ENCODE measurements at places on chromosomes 4 and X.

GRCh38 chrX:44795945-44796450 is 47.8 kb upstream of the DUSP21 start:
- DNase-seq, result no peak

DNA sequence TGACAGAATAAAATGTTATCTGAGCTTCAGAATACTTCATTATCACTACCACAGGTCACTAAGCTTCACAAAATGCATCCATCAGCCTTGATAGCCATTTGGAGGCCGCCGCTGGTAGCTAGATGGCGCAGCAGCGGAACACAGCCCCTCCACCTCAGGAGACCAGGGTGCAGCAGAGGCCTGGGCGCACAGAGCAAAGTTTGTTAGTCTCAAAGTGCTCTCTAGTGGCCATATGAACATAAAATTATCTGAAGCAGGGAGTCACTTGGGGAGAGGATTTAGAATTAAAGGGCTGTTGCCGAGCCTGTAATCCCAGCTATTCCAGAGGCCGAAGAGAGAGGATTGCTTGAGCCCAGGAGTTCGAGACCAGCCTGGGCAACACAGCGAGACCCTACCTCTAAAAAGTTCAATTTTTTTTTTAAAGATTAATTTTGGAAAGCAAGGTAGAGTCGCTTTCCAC is 8.1 kb upstream of the DCTD start:
- peak; percentile 62 for DNase-seq

DNA sequence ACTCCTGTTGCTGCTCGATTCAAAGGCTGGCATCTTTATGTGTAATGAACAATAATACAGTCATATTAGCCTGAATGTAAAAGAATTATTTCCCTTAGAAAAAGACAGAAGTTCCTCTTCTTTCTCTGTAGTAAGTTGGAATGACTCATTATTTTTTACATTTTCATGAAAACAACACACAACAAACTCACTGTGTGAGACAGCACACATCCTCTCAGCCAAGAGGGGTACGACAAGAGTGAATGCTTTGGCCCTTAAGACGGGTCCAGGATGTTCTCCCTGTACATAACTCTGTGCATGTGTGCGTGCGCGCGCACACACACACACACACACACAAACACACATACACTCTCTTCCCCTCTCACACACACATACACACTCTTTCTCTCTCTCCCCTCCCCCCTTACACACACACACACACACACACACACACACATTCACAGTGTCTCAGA is 72.8 kb downstream of the MANBA start:
- DNase-seq, result no peak

- DNase-seq, result peak; percentile 47
These were observed 289.4 kb downstream of the INPP4B start for GRCh38 chr4:142556570-142557238.

DNA sequence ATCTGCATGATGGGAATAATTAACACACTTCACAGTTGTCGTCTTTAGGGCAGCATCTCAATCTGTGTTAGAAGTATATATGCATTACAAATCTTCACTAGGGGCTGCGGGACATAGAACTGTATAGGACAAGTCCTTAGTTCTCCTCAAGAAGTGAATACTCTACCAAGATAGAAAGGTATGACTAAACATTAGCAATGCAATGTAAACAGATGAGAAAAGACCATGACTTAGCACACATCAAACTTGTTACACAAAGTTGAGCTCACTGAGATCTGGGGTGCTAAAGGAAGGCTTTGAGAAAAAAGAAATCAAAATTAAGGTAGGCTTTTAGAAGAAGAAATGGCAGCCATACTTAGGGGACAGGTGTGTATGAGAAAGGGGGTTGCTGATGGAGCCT is 182.1 kb upstream of the MAP3K15 start:
- no peak for DNase-seq

DNA sequence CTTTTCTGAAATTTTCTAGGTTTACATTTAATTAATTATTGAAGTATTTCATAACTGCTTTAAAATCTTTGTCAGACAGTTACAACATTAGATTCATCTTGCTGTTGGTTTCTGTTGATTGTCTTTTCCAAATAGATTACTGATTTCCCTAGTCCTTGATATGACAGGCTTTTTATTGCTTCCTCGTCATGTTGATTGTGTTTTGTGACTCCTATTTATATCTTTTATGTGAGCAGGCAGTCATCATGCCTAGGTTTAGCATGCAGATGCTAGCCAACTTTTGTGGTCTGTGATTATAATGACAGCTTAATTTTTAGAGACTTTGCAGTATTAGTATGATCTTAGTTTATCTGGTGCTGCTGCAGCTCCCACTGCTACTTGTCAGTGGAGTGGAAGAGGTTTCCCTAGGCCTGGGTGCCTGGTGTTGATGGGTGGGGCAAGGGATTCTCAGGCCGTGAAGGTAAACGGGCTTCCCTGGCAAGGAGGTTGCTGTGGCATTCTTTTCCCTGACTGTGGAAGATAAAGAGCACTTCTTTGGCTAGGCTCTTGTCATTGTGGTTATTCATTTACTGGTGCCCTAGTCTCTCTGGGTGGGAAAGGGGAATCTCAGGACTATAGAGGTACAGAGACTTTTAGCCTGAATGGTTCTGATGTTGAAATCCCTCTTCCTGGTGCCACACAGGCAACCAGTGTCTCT is 65.7 kb downstream of the SERPINA7 start:
- DNase-seq, result no peak

- DNase-seq, result no peak
These were observed 55.1 kb downstream of the F9 start for GRCh38 chrX:139585613-139586012.

DNA sequence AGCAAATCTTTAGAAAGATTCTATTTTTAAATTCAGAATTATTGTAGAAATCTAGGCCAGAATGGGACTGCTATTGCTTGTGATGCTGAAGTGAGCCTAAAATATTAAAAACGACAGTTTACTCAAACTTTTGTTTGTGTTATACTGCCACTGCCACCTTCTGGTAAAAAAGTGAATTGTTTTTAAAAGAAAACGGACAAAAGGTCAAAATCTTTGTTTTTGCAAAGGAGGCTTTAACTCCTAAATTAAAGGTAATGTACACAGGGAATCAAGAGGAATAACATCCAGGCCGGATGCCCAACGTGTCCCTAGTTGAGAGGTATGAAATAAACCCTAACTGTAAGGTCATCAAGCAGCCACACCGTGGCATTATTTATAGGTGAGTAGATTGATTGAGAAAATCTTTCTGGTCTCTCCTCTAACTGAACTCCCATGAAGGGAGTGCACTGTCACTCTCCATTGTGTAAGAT is 338.3 kb upstream of the GALNT7 start:
- DNase-seq, result no peak

DNA sequence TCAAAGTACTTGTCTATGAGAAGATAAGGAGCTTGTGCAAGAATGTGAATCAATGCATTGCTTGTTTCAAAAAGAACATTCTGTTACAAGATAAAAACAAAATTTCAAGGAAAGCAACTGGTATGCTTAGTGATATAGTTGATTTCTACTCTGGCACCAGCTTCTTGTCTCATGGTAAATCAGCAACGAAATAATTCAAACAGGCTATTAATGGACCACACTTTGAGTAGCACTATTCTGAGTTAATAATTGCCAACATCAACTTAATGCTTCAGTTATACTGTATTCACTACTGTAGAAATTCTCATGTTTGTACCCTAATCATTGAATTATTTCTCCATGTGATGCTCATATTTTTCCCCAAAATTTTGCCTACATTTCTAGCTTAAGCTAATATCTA is 252.6 kb downstream of the NDST4 start:
- DNase-seq, result no peak

GRCh38 chr4:22739968-22740367 is 47.2 kb downstream of the GBA3 start:
- DNase-seq, result no peak

DNA sequence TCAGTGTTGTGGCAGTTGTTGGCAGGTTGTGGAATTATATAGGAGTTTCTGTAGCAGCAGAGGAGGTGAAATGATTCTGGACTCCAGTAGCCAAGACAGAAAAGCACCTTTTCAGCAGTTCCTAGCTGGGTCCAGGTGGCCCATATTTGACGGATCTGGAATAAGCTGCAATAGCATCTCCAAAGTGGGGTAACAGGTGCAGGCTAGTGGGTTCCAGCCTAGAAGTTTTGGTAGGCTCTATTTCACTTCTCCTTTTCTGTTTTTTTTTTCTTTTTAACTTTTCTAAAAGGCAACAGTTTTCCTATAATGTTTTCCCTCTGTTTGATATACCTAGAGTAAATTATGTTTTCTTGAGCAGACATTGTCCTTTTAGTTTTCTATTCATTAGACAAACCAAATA is 392.5 kb downstream of the C4orf33 start:
- no peak for DNase-seq

DNA sequence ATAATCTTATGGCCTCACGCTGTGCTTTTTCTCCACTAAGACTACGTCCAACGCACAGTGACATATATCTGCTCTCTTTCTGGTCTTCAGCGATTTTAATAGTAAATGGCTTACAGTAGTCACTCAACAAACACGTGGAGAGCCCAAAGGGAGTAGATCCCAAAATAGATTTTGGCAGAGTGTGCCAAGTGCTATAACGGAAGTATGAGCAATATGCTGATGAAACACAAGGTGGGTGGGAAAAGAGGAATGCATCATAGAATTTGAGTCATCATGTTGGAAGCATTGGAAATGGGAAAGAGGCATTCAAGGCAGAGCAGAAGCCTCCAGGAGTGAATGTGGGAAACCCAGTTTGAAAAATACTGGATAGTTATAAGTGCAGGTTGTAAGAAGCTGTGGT is 129.1 kb upstream of the LDB2 start:
- DNase-seq, result no peak

- no peak for DNase-seq
These were observed 22.5 kb downstream of the PNMA6E start for GRCh38 chrX:153378607-153379006.

- no peak for DNase-seq
These were observed 8.3 kb upstream of the TMEM154 start for GRCh38 chr4:152687974-152688599.

DNA sequence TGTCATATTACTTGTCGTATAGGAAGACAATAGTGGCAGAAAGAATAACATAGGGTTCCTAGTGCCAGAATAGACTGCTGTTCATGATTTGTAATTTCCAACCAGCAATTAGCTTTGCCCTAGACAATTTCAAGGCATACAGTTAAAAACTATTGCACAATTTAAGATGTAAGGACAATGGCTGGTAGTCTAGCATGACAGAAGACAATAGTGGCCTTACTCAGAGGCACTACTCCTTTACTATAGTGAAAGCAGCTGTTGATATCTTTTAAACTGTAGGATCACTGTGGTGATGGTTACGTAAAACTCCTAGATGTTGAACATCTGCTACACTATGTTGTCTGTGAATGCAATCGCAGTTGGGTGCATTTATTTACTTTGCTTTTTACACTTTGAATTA is 234.5 kb downstream of the RBMX2 start:
- DNase-seq, result no peak

GRCh38 chrX:8728932-8729535 is 2.9 kb downstream of the ANOS1 start:
- no peak for DNase-seq

- no peak for DNase-seq
These were observed 35.5 kb downstream of the EREG start for GRCh38 chr4:74400395-74400794.

DNA sequence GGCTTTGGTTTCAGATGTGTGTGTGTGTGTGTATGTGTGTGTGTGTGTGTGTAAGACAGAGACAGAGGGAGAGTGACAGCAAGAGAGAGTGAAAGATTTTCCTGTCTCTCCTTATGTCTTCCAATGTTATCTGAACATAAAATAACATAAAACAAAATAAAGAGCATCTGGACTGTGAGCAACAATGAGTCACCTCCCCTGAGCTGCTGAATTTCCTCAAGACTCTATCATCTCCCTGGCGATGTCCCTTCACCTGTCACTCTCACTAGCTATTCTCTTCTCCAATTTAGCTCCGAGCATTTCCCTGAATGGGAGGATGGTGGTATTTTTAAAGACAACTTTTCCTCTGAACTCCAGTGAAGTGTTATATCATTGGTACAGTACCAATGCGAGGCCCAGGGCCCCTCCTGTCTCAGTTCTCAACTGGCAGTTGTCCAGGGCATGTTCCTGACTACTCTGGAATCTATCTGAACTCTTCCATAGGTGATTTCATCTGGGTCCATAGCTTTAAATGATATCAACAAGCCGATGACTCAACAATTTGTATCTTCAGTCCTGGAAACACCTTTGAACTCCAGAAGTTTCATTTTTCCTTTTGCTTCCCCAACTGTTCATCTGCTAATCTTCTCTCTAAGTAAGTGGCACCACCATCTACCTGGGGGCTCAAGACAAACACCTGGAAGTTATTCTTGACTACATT is 195.0 kb upstream of the CLNK start:
- no peak for DNase-seq

DNA sequence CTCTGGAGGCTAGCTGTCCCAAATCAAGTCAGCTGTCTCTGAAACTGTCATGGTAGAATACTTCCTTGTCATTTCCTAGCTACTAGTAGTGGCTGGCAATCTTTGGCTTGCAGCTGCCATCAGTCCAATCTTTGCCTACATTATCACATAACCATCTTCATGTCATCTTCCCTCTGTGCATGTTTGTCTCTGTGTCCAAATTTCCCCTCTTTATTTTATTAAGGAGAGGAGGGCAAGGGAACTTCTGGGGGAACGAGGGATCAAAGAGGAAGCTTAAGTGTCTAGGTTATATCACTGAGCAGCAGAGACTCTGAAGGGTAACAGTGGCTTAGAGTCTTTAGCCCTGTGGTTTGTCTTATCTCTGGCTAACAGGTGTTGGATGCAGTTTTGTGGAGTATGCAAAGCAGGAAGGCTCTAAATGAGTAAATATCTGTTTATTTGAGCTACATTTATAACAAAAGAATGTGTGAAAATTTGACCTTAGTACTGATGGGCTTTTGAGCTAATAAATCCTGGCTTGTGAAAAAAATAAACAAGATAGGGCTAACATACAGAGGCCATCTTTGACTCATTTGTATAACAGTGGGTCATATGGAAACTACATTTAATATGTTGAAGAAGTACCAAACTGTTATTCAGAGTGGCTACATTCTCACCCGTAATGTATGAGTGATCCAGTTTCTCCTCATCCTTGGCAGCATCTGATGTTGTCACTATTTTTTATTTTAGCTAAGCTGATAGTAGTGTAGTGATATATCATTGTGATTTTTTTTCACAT is 49.4 kb upstream of the ENOX2 start:
- no peak for DNase-seq

- DNase-seq, result no peak
These were observed 799.5 kb upstream of the ADGRL3 start for GRCh38 chr4:60400593-60400992.

DNA sequence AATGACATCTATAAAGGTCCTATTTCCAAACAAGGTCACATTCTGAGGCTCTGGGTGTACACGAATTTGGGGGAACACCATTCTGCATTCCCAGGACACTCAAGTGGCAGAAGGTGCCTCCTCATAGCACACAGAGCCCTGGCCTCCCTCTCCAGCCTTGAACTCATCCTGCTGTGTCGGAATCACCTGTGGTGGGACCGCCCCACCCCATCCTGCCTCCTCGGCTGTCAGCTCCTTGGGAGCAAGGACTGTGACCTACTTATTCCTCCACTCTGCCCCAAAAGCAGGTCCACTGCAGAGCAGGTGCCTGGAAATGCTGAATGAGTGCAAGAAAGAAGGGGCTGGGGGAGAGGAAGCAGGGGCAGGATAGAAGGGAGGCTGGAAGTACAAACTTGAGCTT is 33.5 kb downstream of the HTRA3 start:
- DNase-seq, result no peak
